Iris pigment epithelial cell (primary cell): ENCODE measurements at places on chromosomes 11 and 22.

DNA sequence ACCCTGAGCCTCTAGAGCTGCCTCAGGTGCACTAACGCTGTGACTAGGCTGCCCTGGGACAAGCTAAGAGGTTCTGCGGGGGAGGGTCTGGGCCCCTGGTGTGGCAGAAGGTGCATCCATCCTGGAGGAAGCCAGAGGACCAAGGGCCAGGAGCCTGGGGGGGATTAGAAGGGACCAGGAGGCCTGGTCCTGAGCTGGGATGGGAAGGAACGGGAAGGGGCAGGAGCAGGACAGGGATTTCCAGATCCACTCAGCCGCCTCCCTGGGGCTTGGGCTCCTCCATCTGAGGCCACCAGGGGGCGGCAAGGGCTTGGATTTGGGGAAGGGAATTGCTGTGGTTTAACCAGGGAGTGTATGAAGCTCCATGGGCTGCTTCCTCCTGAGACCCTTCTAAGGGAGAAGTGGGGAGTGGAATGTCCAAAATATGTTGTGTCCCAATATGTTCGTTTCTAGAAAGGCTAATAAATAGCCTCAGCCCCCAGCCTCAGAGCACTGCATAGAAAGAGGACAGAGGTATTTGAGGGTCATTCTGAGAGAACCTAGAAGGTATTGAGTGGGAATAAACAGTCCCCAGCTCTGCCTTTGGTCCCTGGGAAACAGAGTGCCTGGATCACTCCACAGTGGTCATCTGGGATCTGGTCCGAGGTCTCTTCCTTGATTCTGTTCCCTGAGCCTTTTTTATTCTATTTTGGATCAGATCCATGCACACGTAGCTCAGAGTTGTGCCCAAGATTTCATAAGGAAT lies 17.4 kb upstream of the PRAME start:
- peak; percentile 50 for DNase-seq

GRCh38 chr22:20508815-20509271 lies 1.4 kb downstream of the MED15 start:
- DNase-seq = no peak

DNA sequence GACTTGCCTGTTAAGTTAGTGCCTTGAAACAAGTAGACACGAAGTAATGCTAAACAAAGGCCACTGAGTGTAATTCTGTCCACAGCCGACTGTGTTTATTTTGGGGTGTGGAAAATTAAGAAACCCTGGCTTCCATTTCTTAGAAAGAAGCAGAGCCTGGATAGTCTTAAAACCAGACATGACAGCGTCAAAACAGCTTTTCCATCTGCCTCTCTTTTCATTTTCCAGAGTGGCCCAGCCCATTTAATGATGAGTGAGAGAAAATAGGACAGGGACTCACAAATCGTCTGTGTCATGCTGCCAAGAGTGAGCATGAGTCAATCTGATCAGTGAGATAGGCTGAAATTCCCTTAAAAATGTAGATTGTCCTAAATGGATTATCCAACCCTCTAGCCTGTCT lies 485.9 kb downstream of the JRKL start:
- no peak for DNase-seq

GRCh38 chr22:48635031-48635430 lies 1192.6 kb downstream of the BRD1 start:
- DNase-seq = no peak

DNA sequence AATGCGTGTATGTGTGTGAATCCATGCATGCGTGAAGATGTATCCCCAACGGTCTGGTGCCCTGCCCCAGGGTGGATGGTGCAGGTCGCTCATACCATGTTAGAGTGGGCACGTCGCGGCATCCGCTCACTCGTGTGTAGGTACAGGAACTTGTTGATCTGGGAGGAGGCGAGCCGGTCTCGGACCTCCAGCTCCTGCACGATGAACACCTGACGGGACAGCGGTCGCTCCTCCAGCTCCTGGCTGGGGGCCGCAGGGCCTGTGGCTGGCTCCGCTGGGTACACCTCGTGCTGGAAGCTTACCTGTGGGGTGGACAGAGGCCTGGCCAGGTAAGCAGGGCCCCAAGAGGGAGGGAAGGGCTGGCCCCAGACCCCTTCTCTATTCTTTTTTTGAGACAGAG lies 18.5 kb downstream of the ATG2A start:
- DNase-seq = no peak

GRCh38 chr11:119491753-119492510 lies 69.0 kb upstream of the THY1 start:
- DNase-seq = peak; percentile 36

GRCh38 chr11:71466358-71466757 lies 13.4 kb downstream of the NADSYN1 start:
- no peak for DNase-seq

DNA sequence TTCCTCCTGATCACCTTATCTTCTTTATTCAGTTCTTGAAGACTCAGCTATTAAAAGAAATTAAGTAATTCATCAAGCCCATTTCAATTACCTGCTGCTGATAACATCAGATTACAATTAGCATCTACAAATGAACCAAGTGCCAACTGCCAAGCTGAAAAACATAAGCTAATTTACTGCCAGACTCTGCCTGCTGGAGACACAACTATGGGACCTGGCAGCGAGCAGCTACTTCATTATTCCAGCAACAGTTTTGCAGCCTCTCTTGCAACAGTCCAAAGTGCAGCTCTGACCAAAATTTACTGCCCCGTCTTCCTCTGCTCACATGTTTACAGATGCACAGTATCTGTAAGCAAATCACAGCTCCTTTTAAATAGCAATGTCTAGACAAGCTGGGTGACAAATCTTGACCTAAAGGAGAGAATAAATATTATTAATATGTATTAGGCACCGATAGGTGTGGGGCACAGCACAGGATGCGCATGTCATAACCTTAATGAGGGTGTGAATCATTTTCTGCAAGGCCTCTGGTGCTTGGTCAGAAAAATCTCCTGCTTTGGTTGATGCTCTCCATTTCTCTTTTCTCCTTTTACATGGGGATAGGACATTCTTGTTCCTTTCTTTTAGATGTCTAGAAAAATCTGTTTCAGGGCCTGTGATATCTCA lies 232.2 kb upstream of the PITPNB start:
- DNase-seq = no peak

DNA sequence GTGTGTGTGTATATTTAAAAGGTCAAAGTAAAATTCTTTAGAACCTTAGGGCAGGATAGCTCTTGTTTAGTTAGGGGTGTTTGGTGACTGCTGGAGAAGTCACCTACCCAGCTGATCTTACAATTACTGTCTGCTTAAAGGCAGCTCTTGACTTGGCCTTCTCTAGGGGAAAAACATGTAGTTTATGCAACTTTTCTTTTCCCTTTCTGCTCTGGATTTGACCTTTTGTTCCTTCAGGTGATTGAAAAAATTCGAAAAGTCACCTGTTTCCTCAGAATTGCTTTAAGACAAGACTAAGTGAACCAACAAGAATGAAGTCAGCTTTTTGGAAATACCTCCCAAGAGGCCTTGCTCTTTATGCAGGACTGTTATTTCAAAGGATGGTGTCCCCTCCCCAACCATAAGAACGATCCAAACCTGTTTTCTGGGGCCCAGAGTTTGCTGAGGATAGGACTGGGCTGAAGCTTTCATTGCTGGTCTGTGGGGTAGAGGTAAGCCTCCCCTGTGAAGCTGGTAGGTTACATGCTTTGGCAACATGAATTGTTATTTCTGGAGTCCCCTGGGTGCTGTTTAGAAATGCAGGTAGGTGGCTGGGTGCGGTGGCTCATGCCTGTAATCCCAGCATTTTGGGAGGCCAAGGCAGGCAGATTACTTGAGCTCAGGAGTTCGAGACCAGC lies 111.2 kb downstream of the PTPRJ start:
- no peak for DNase-seq

DNA sequence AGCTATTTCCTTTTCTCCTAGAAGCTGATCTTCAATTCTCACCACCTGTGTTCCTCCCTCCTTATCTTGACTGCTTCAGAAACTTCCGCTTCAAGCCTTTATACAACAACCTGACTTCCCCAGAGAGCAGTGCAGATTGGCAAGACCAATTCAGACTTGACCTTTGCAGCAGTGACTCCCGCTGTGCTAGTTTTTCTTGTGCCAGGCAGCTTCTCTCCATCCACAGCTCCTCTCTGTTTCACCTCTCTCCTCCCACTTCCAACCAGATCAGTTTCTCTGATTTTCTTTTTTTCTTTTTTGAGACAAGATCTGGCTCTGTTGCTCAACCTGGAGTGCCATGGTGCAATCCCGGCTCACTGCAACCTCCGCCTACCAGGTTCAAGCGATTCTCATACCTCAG lies 74.3 kb downstream of the GRAMD1B start:
- no peak for DNase-seq

DNA sequence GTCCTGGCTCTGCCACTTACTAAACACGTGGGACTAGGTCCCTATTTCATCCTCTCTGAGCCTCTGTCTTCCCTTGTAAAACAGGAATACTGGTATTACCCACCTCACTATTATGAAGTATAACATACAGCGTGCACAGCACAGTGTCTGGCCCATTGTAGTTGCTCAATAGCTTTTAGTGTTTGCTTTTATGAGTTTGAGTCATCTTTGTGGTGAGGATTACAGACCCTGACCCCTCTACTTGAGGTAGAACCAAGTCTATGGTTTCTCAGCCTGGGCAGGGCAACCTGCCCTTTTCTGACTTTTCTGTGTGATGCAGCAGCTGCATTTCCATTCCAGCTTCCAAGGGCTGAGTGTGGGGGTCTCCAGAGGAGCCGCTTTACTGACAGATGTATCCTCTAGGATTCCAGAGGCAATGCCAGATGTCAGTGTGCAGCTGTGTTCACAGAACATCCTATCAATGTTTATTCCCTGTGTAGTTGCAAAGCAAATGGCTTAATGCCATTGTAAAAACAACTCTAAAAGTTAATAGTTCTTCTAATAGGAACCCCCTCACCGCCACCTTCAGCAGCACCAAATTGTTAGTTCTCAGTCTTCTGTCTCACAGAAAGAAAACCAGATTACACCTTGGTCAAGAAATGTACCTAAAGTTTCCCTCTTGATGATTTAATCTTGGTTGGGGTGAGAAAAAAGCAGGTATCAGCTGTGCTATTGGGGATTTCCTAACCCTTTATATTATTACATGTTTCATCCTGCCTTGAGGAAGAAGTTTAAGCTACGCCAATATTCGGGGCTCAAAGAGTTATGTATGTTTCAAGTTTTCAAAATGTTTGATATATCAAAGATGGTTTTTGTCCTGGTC lies 16.8 kb downstream of the PRR5L start:
- DNase-seq = peak; percentile 93

- no peak for DNase-seq
Measured at GRCh38 chr11:33932721-33933120, 40.8 kb upstream of the LMO2 start.

GRCh38 chr22:19936513-19936912 lies 5.1 kb upstream of the COMT start:
- DNase-seq = no peak

GRCh38 chr11:112156956-112157766 lies 6.7 kb downstream of the IL18 start:
- peak; percentile 99 for DNase-seq

DNA sequence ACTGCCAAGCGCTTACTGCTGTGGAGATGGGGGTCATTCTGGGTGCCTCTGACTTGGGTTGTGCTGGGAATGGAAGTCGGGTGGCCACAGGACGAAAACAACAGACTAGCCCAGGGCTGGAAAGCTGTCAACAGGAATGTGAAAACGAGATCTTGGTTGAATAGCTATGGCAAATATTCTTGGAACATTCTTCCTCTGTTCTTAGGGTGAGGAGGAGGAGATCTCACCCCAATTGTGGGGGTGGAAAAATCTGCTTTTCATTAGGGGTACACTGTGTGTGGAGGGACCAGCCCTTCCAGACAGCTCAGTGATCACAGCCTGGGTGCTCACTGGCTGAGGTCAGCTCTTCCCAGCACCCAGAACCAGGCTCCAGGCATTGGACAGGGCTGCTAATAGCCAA lies 52.0 kb upstream of the PRSS23 start:
- DNase-seq = peak; percentile 69

- peak; percentile 45 for DNase-seq
Measured at GRCh38 chr11:75839851-75840250, 24.8 kb downstream of the UVRAG start.

- peak; percentile 14 for DNase-seq
Measured at GRCh38 chr11:103812680-103813079, 223.8 kb upstream of the DDI1 start.

- DNase-seq = no peak
Measured at GRCh38 chr22:38273135-38273826, 471 bp upstream of the TMEM184B start.

- DNase-seq = no peak
Measured at GRCh38 chr22:39110631-39111561, 13.9 kb downstream of the APOBEC3H start.

- DNase-seq = no peak
Measured at GRCh38 chr22:50630376-50630775, 2.4 kb upstream of the ARSA start.

GRCh38 chr11:95795627-95796295 lies 5.5 kb downstream of the CEP57 start:
- DNase-seq = no peak

DNA sequence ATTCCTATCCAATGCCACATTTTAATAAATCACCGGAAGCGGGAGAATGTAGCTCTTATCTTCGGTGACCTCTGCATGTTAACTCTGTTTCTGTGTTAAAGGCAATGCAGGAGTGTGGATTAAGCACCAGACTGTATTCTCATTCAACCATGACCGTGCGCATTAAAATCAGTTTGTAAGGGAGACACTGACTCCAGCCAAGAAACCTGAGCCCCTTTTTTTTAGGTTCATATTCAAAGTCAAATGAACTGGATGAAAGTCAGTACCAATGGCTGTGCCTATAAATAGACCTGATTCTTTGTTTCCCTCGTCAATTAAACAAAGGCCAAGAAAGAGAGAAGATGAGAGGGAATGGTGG lies 32.2 kb downstream of the C11orf91 start:
- DNase-seq = no peak

GRCh38 chr22:36432592-36433317 lies 45.0 kb upstream of the MYH9 start:
- no peak for DNase-seq

- DNase-seq = no peak
Measured at GRCh38 chr11:123168955-123169484, 26.0 kb downstream of the CLMP start.

DNA sequence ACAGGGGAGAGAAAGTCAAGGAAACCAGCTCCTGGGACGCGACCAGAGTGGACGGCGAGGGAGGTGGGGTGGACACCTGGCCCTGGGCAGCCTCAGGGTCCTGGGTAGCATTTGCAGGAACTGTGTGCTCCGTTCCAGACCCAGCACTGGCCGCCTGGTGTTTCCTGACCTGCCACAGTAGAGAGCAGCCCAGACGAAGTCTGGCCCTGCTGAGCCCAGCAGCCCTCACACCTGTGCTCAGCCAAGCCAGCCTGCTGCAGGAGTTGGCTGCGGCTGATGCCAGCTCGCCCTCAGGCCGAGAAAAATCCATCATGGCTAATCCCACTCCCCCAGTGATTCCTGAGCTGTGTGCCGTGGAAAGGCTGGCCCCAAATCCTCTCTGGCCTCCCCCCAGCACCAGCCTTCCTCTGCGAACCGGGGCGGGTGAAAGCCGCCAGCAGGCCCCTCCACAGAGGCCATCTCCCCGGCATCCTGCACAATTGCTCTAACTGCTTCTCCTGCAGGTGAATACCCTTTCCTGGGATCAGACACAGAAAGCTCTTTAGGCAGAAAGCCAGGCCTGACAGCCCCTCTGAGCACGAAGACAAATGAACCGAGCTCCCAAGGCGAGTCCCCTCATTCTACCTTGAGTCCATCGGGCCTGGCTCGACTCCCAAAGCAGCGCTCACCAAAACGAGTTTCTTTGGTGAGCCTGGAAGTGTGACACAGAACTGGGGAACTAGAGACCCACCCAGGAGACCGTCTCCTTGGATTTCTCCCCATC lies 88.6 kb downstream of the RTL6 start:
- no peak for DNase-seq
